ENCODE measurements at places on chromosomes 2 and 18.
A peak's percentile ranks its signal among the peaks of the same experiment; 100 is the strongest.

- no peak overlapping the region for H3K4me3 ChIP-seq
- H3K36me3 ChIP-seq, result no peaks in the 10 kb centered on the region
- H3K4me1 ChIP-seq, result no peaks in the 10 kb centered on the region
- H3K27me3 ChIP-seq, result peaks cover 27% of the 10 kb centered on the region
Observed at GRCh38 chr2:121955872-121956271, 200.4 kb downstream of the TSN start.

GRCh38 chr2:240759459-240759858 lies 60.6 kb downstream of the KIF1A start:
- no peaks in the 10 kb centered on the region for H3K36me3 ChIP-seq
- peak; percentile 88 for ATAC-seq
- H3K4me1 ChIP-seq, result peaks cover 22% of the 10 kb centered on the region

DNA sequence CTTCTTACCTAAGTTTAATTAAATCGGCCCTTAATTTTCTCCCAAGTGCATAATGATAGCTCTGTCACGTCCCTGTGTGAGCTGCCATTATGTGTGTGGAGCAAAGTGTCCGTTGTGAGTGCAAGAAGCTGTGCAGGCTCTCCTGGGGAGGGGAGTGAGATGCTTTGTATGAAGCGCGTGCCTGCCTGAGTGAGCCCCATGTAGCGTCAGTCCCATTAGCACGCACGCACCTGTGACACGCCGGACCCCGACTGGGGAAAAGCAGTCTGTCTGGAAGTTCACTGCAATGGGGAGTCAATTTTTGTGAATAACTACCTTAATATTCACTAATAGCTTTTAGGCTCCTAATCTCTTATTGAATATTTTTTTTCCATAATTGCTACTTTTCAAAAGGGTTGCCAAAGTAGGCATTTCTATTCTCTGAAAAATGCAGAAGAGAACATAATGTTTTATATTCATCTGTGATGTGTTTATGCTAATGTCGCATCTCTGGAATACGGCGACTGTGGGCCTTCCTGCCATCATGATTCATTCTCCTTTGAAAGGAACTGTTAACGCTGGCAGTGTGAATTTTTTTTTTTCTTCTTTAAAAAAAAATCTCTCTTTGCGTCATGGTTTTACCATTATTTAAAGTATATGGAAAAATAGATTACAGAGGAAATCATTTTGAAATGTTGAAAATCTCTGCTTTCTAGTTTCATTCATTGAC lies 157.7 kb downstream of the COL4A4 start:
- H3K27me3 ChIP-seq, result no peaks in the 10 kb centered on the region
- ATAC-seq, result no peak
- no peaks in the 10 kb centered on the region for H3K4me1 ChIP-seq
- peaks cover 52% of the 10 kb centered on the region for H3K36me3 ChIP-seq
- H3K4me3 ChIP-seq, result no peak overlapping the region

- no peaks in the 10 kb centered on the region for H3K27me3 ChIP-seq
- H3K4me1 ChIP-seq, result peaks cover 5% of the 10 kb centered on the region
- H3K36me3 ChIP-seq, result peaks cover 82% of the 10 kb centered on the region
- no peak for ATAC-seq
- no peak overlapping the region for H3K4me3 ChIP-seq
- no peak overlapping the region for H3K27ac ChIP-seq
Observed at GRCh38 chr2:238082151-238082550, 18.0 kb upstream of the ESPNL start.

DNA sequence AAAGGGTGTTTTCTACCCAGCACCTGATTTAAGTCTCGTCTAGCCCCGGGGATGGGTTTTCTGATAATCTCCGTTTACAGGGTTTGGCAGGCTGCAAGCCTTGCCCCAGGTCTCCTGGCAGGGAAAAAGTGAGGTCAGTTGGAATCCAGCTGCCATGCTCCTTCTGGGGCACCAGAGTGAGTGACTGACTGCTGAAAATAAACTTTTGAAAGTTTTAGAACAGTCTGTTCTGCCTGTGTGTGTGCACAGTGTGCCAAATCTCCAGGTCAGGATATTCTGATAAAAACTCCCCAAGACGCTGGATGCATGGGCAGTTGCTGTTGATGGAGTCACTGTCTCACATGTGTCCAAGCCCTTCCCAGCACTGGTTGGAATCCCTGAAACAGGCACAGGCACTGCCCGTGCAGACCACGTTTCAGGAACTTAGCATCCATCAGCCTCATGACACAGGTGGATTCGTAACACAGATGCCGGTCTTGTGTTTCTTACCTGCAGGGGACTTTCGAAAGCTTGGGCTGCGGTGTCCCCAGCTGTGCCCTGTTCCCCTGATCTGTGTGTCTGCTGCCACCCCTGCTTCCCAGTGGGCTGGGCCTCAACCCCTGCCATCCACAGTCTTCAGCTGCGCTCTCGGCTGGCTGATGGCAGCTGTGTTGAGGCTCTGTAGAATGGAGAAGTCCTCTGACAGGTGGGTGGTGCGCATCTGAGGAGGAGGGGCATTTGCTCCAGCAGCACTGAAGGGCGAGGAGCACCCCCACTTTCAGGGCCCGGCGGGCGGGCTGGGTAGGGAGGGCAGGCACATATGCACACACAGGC lies 65.0 kb downstream of the SH3RF3 start:
- no peak overlapping the region for H3K4me3 ChIP-seq
- ATAC-seq, result no peak
- no peak overlapping the region for H3K27ac ChIP-seq
- peaks cover 57% of the 10 kb centered on the region for H3K27me3 ChIP-seq
- H3K36me3 ChIP-seq, result no peaks in the 10 kb centered on the region

DNA sequence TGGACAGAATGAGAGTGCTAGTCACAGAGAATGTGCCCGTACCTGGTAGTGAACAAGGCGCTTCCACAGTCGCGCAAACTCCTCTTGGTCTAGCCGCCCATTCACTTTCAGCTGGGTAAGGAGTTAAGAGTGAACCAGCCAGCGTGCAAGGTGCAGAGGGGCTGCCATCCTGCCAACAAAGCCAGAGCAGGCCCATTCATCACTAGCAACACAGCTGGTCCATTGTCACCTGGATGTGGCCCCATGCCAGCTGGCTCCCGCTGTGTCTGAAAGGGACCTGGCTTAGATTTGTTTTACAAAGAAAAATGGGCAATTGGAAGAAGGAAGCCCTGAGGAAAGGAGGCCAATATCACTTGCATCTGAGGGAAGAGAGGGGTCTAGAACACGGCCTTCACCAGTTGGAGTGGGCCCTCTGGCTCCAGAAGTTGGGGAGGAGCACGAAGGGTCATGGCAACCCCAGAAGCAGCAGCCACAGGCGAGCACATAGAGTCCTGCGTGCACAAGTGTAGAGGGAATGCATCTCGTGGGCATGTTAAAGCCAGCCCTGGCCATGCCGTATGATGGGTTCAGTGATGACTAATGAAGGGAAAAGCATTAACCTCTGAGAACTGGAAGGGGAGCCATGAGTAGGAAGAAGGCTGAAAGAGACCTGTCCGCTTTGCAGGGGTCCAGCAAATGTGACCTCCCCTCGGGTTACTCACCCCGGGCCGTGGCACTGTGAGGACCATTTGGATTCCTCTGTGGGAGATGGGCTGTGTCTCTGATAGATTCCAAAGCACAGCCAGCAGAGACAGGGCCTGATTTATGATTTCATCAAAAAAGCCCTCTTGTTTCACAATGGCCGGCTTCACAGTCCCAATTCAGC lies 70.6 kb downstream of the CAPN13 start:
- H3K4me1 ChIP-seq, result no peaks in the 10 kb centered on the region
- H3K27me3 ChIP-seq, result peaks cover 18% of the 10 kb centered on the region
- no peak for ATAC-seq
- H3K4me3 ChIP-seq, result no peak overlapping the region

DNA sequence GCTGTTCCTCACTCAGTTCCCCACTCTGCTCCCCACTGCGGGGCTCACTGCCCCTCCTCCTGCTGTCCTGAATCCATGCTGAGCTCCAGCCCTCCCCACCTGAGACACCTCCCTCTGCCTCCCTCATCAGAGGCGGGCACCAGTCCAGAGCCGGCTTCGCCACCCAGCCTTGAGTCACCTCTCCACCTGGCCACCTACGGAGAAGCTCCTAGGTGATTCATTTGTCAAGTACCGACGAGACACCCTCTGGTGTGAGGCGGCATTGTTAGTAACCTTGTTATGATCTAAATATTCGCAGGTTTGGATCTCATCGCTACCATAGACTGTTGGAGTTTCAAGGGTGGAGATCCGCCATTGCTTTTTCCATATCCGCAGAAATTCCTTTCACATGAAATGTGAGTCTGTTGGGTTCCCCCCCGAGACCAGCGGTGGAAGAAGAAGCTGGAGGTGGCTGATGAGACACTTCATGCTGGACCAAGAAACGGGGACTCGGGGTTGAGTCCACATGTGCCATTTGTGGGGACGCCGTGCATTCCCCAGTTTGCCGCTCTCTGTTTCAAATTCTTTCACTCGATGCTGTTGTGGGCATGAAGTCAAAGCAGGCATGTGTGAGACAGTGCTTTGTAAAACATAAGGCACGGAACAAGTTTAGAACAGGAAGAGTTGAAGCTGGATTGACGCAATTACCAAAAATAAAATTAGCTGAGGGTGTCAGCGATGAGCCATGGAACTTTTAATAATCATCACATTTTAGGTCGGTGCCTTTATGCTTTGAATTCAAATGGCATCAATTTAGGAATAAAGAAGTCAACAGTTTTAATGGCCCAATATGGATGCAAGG lies 259.8 kb upstream of the HDAC4 start:
- H3K27me3 ChIP-seq, result peaks cover 76% of the 10 kb centered on the region
- H3K36me3 ChIP-seq, result no peaks in the 10 kb centered on the region
- no peak for ATAC-seq
- no peak overlapping the region for H3K27ac ChIP-seq

DNA sequence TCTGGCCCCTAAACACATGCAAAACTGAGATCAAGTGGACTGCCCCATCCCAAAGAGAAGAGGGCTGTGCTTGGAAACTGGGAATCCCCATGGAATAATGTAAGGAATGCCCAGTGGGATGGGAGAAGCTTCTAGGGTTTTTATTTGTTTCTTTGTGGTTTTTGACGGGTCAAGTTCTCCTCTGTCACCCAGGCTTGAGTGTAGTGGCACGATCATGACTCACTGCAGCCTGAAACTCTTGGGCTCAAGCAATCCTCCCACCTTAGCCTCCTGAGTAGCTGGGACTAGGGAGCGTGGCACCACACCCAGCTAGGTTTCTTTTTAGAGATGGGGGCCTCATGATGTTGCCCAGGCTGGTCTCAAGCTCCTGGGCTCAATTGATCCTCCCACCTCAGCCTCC lies 101.7 kb upstream of the ZSWIM2 start:
- H3K4me1 ChIP-seq, result peaks cover 7% of the 10 kb centered on the region
- no peaks in the 10 kb centered on the region for H3K27me3 ChIP-seq
- no peak for ATAC-seq
- H3K36me3 ChIP-seq, result no peaks in the 10 kb centered on the region
- H3K27ac ChIP-seq, result no peak overlapping the region

GRCh38 chr2:211745295-211746097 lies 793.1 kb downstream of the ERBB4 start:
- no peaks in the 10 kb centered on the region for H3K27me3 ChIP-seq
- no peak overlapping the region for H3K27ac ChIP-seq
- H3K36me3 ChIP-seq, result no peaks in the 10 kb centered on the region
- no peak for ATAC-seq
- H3K4me1 ChIP-seq, result no peaks in the 10 kb centered on the region

- H3K4me3 ChIP-seq, result peak overlapping the region; percentile 88
- ATAC-seq, result peak; percentile 58
- H3K36me3 ChIP-seq, result no peaks in the 10 kb centered on the region
- H3K27me3 ChIP-seq, result no peaks in the 10 kb centered on the region
- peak overlapping the region; percentile 89 for H3K27ac ChIP-seq
Observed at GRCh38 chr18:21110713-21111345, 784 bp downstream of the ROCK1 start.

DNA sequence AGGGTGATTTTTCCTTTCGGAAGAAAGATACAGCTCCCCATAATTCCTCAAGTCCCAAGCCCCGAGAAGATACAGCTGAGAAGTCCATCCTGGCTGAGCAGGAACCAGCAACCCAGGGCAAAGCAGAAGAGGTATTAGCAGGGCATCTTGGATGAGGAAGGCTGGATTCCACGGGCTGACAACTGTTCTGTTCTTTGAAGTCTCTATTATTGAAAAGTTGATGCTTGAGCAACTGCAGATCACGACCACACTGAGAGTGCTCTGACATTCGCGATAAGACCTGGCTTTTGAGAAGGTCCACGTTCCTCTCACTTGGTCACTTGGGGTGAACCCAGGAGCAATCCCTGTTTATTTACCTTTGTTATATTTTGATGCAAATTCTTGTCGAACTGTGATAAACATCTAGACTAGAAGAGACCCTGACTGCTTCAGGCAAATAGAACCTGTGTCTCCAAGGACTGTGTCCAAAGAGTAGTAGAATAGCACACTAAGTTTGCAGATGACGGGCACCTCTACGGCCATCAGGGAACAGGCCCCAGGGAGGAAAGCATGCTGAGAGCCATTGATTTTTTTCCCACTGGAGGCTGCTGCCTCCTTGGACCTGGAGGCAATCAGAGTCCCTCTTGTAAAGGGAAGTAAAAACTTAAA lies 133.1 kb downstream of the ARL4C start:
- no peak overlapping the region for H3K4me3 ChIP-seq
- peaks cover 14% of the 10 kb centered on the region for H3K4me1 ChIP-seq
- peaks cover 14% of the 10 kb centered on the region for H3K27me3 ChIP-seq

- no peak overlapping the region for H3K27ac ChIP-seq
- no peak for ATAC-seq
- H3K36me3 ChIP-seq, result no peaks in the 10 kb centered on the region
Observed at GRCh38 chr2:124973396-124973795, 948.3 kb downstream of the CNTNAP5 start.

DNA sequence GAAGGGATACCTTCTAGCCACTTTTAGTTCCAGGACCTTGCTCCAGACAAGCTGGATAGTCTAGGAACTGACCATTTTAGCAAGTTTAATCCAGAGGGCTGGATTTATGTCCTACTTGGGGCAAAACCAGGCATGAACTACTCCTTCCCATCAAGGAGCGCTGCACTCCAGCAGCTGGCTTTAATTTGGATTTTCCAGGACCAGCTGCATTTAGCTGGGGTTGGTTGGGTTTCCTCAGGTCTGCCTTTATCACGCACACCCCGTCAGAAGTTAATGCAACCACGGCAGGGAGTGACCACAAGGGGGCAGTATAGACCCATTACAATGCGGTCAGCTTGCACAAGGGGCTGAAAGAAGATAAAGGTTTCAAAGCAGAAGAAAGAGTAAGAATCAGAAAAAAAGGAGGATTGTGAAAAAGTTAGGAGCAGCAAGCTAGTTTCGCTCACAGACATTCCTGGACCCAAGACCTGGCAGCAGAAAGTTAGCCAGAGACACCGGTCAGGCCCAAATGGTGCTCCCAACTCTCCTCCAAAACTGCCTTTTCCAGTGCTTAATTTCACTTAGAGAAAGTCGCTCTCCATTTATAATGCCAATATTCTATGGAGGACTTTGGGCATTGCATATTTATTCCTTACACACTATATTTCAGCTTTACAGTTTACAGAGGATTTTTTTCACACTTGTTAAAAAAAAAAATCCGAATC lies 40.1 kb downstream of the SLC4A1AP start:
- H3K4me1 ChIP-seq, result peaks cover 8% of the 10 kb centered on the region
- H3K4me3 ChIP-seq, result no peak overlapping the region
- H3K36me3 ChIP-seq, result peaks cover under 1% of the 10 kb centered on the region
- H3K27me3 ChIP-seq, result peaks cover 9% of the 10 kb centered on the region
- ATAC-seq, result peak; percentile 78

DNA sequence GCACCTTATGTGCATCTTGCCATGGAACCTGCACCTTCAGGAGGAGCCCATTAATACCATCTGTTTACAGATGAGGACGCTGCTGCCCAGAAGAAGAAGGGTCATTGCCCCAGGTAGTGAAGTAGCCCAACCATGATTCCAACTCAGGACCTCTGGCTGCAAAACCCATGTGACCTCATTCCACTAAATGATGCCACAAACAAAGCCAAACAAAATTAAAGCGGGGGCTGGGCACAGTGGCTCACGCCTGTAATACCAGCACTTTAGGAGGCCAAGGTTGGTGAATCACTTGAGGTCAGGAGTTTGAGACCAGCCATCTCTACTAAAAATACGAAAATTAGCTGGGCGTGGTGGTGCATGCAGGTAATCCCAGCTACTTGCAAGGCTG lies 202.1 kb downstream of the EIPR1 start:
- H3K4me1 ChIP-seq, result no peaks in the 10 kb centered on the region
- H3K27me3 ChIP-seq, result no peaks in the 10 kb centered on the region
- no peak overlapping the region for H3K4me3 ChIP-seq
- ATAC-seq, result no peak
